ENCODE measurements at places on chromosomes 1 and 21.

DNA sequence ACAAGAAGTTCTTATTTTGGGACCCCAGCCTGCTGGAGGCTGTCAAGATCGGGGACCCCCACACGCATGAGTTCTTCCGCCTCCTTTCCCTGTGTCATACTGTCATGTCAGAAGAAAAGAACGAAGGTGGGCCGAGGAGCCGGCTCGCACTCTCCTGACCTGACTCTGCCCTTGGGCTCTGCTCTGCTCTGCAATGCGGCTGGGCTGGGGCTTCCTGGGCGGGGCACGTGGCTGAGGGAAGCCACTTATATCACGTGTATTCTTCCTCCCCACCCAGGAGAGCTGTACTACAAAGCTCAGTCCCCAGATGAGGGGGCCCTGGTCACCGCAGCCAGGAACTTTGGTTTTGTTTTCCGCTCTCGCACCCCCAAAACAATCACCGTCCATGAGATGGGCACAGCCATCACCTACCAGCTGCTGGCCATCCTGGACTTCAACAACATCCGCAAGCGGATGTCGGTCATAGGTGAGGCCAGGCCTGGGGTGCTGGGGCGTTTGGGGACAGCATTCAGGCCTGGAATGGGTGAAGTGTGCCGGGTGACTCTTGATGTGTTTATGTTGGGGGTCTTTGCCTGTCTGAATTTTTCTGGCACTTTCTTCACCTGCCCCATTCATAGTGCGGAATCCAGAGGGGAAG lies 17.6 kb downstream of the ATP8B2 start:
- DNase-seq = peak; percentile 71

DNA sequence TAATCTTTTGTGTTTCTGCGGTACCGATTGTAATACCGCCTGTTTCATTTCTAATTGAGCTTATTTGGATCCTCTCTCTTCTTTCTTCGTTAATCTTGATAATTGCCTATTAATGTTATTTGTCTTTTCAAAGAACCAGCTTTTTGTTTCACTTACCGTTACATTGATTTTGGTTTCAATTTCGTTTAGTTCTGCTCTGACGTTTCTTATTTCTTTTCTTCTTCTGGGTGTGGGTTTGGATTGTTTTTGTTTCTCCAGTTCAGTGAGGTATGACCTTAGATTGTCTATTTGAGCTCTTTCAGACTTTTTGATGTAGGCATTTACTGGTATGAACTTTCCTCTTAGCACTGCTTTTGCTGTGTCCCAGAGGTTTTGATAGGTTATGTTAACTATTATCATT lies 9.4 kb downstream of the OR2M2 start:
- DNase-seq = no peak

- no peak for DNase-seq
Measured at GRCh38 chr1:219927956-219928790, at the start of gene SLC30A10. Gene SLC30A10, minus strand, starts transcription at chr1:219928557. Its CDS starts 117 bp downstream, at chr1:219928440.

DNA sequence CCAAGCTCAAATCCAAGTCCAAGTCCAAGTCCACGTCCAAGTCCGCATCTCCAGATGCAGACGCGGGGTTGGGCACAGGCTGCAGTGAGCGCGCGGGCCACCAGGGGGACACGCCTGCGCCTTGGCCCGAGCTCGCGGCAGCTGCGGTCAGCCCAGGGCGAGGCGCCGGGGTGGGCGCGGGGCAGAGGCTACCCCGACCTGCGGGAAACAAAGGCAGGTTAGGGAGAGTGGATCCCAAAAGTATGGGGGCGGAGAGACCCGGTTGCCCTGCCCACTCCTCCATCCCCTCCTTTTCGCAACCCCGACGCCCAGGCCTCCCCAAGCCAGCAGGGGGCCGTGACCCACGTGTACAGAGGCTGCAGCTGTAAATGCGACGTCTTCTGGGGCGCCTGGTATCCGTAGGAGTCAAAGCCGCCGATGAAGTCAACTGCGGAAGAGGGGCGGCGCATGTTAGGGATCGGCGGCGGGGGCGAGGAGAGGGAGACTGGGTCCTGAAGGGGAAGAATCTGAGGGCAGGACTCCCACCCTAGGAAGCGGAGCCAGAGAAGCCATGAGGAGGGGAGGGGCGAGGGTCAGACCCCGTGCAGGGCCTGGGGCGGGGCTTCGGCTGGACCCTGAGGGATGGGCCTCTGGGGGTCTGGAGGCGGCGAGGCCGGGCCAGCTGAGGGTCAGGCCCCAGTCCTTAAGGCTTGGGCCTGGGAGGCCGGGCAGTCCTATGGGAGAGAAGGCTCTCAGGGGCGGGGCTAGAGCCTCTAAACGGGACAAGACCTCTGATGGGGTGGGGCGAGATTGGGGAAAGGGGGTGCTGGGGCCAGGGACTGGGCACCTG lies 58.0 kb downstream of the NKAIN1 start:
- peak; percentile 71 for DNase-seq

DNA sequence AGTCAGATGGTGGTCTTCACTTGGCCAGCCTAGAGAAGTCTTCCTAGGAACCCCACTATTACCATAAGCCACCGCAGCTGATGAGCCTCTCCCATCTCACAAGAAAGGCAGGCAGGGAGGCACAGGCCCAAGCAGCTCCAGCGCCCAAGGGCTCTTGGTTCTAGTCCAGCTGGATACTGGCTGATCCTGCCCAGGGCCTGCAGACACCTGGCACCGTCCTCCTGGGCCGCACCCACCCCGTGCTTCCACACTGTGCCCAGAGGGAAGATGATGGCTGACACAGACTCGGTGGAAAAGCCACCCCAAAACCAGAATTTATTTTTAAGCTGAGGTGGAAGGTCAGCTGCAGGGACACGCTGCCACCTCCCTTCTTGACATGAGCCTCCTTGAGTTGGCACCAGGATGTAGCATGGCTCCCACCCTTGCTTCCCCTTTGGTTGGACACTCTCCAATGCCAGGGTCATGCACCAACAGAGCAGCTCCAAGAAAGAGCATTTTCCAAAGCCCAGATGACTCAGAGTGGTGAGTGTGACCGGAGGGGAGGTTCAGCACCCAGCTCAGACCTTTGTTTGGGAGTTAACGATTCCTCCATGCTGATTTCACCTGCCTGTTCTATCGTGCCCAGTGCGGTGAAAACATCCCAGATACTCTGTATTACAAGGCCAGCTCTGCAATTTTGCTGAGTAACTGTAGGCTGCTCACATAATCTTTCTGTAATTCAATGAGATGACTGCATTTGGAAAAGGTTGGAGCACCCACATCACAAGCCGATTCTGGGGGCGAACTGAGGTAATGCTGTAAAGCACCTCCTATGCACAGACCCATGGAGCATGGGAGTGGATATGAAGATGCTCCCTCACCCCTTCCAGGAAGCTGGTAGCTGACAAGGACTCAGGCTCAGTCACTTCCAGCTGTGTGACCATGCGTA lies 63.1 kb upstream of the SLC2A1 start:
- no peak for DNase-seq

- DNase-seq = no peak
Measured at GRCh38 chr1:153292185-153292584, 20.6 kb downstream of the PGLYRP3 start.

- no peak for DNase-seq
Measured at GRCh38 chr1:191508239-191508638, 650.0 kb upstream of the RGS18 start.

Measured in activated naive CD8-positive, alpha-beta T cell treated with anti-CD3 and anti-CD28 coated beads, Interleukin-2, amount 50 U/mL, for 24 hours (primary cell).